ENCODE measurements at places on chromosomes 3 and 15. TPM values are rescaled to one million over a fixed set of nuclear protein-coding genes. Genes with fewer than 3 reads are reported as not detected.
A peak's percentile ranks its signal among the peaks of the same experiment; 100 is the strongest.

GRCh38 chr15:68924866-68925560, 5.3 kb upstream of the SPESP1 start:
- peak; percentile 61 for DNase-seq

The STRIT1 gene
- polyA plus RNA-seq = 0.28 TPM

- DNase-seq = no peak
Observed at GRCh38 chr3:170440344-170440743, 21.7 kb downstream of the CLDN11 start.

- no peak for DNase-seq
Observed at GRCh38 chr3:115706311-115706829, 83.1 kb downstream of the GAP43 start.

DNA sequence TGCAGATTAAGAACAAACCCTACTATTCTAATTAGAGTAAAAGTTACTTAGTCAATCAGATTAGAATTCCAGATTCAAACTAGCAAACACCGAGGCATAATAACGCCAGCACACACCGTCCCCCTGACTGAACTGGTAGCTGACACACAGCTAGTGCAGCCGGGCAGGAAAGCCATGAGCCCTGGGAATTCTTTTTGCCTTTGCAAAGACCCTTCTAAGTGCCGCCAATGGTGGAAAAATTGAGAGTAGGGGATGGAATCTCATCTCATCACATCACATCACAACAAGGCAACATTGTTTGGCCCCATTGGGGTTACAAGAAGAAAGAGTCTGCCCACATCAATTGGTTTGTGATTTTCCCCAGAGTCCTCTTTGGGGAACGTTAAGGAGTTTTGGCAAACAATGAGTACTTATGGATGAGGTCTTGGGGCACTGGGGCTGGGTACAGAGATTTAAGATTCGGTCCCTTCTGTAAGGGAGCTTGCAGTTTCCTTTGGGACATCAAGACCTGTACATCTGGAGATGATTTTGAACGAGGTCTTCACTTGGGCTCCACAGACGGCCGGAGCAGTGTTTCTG, 120.4 kb upstream of the MEF2A start:
- no peak for DNase-seq

DNA sequence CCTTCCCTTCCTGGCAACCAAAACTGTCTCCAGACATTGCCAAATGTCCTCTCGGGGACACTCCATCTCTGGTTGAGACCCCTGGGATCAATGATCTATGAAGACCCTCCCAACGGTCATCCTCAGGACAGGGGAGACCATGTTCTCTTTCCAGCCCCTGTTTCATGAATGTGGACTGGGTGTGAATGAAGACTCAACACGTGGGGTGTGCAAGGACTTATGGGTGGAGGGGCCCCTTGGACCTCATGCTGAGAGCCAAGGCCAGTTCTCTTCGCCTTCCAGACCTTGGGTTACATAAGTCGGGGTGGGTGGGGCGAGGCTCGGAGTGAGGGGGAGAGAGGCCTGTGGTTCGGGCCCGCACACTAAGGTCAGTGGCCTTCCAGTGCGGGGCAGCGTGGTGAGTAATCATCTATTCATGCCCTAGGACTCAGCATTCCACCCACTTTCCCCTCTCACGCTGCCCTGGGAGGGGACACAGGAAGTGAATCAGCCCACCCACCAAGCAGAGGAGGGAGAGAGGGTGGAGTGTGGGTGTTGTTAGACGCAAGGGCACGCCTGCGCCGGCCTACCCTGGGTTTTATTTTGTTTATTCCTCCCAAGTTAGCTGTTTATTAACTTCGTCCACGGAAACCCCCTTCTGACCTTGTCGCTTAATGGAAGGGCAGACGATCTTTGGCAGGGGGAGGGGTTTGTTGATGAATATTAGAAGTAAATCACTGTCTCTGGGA, 6.7 kb downstream of the PAQR5 start:
- DNase-seq = no peak

GRCh38 chr15:82108489-82109078, 62.8 kb upstream of the MEX3B start:
- peak; percentile 10 for DNase-seq

GRCh38 chr3:171564748-171565480, 104.7 kb upstream of the TNIK start:
- no peak for DNase-seq

The NR1I2 gene
- 0.50 TPM for polyA plus RNA-seq

- no peak for DNase-seq
Observed at GRCh38 chr3:114553949-114554593, 260.2 kb downstream of the TIGIT start.

- no peak for DNase-seq
Observed at GRCh38 chr3:185728630-185729336, 96.1 kb downstream of the IGF2BP2 start.

The ATRIP gene
- 14.0 TPM for polyA plus RNA-seq

GRCh38 chr3:146953511-146953981, 348.4 kb upstream of the PLSCR5 start:
- peak; percentile 27 for DNase-seq

- DNase-seq = no peak
Observed at GRCh38 chr15:77040673-77041072, 30.2 kb downstream of the TSPAN3 start.

GRCh38 chr3:144524531-144524930, 552.9 kb downstream of the DIPK2A start:
- DNase-seq = no peak

DNA sequence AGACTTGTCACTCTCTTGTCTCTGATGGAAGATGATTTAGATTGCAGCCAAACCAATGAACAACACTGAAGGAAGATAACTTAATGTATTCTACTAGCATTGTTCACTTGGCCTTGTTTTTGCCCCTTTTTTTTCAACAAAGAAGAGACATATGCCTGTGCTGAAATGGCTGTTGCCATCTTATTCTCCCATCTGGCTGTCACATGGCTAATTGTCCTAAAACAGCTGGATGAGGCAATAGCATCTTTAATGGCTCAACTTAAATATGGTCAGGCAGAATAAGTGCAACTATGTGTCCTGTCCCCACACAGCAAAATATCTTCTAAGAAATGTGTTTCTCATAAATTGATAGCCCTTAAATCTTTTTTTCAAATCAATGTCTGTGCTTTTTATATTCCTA, 576.9 kb downstream of the TUSC7 start:
- no peak for DNase-seq

GRCh38 chr3:37554364-37554763, 307.3 kb upstream of the CTDSPL start:
- DNase-seq = no peak

The SLC12A8 gene
- polyA plus RNA-seq = 1.4 TPM

The ST8SIA2 gene
- polyA plus RNA-seq = 5.6 TPM

DNA sequence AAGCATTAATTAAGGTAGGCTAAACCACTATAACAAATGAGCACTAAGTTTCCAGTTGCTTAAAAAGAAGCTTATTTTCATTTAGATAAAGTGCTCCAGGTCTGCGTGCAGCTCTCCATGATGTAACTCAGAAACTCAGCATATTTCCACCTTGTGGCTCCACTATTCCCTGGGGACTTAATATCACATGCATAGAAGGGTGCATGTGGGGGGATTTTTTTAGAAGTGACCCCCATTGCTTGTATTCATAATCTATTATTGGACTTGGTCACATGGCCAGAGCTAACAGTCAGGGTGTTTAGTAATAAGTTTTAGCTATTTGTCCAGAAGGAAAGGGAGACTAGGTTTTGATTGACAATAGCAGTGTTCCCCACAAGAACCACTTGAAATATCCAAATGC, 86.8 kb downstream of the TMCO5A start:
- DNase-seq = no peak

The TLR9 gene
- 0.20 TPM for polyA plus RNA-seq
